ENCODE measurements at places on chromosomes 13 and 19. TPM values are rescaled to one million over a fixed set of nuclear protein-coding genes. Genes with fewer than 3 reads are reported as not detected.
A peak's percentile ranks its signal among the peaks of the same experiment; 100 is the strongest.

GRCh38 chr19:12623361-12624031, 12.8 kb downstream of the ZNF791 start:
- DNase-seq, result no peak

The PCP2 gene
- polyA plus RNA-seq, result 9.3 TPM

GRCh38 chr13:97434397-97435201, 630 bp downstream of the RAP2A start:
- DNase-seq, result peak; percentile 79

DNA sequence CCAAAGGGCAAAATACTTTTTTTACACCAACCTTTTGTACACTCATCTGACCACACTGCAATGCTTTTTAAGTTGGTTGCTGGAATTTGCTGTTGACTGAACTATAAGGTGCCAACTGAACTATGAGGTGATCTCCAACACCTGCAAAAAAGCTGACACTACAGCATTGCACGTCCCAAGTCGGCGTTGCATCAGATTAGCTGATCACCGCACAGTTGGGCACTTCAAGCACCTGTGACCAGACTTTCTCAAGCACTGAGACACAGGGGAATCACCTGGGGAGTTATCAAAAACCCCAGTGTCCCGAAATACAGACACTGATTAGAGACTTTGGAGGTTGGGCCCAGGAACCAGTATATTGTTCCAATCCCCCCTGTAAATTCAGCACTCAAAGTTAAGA, 1.1 kb downstream of the NLRP11 start:
- no peak for DNase-seq

The TMEM38A gene
- polyA plus RNA-seq, result 6.3 TPM

DNA sequence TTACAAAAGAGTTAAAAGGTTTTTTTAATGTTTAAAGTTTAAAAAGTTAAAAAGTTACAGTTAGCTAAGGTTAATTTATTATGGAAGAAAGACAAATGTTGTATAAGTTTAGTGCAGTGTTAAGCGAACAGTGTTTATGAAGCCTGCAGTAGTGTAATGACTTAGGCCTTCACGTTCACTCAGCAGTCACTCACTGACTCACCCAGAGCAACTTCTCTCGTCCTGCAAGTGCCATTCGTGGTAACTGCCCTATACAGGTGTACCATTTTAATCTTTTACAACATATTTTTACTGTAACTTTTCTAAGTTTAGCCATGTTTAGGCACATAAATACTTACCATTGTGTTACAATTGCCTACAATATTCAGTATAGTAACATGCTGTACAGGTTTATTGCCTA, 398.2 kb upstream of the NBEA start:
- DNase-seq, result no peak

DNA sequence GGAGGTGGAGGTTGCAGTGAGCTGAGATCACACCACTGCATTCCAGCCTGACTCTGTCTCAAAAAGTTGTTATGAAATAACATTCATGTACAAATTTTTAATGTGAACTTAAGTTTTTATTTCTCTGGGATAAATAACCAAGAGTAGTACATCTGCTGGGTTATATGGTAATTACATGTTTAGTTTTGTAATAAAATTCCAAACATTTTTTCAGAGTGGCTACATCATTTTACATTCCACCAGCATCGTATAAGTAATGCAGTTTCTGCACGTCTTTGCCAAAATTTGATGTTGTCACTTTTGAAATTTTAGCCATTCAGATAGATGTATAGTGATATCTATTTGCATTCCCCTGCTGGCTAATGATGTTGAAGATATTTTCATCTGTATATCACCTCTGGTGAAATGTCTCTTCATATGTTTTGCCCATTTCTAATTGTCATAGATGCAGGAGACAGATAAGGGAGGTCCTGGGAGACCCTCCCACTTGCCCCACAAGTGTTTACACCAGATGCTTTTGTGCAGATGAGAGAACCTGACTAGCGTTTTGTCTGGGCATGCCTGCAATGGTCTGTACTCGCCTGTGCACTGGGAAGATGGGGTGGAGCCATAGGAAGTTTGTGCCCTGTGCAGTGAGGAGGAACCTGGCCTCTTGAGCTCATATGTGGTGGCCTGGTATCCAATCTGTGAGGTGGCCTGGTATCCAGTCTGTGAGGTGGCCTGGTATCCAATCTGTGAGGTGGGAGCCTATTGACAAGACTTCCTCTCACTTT, 12.7 kb upstream of the KBTBD6 start:
- no peak for DNase-seq

DNA sequence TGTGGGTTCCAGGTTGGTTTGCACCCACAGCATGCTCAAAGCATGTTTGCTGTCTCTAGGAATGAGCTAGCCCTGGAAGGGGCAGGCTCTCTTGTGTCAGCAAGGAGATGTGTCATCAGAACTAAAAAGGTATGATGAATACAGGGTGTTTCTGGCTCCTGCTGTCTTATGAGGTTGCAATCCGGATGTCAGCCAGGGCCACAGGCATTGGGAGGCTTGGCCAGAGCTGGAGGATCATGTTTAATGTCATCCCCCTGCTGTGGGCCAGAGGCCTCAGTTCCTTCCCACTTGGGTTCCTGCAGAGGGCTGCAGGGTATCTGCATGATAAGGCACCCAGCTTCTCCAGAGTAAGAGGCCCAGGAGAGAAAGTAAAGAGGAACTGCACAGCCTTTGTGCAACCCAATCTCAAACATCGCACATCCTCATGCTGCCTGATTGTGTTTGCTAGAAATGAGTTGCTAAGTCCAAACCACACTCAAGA, 193.6 kb downstream of the COL4A1 start:
- no peak for DNase-seq

GRCh38 chr19:18239303-18239702, 13.1 kb upstream of the PDE4C start:
- no peak for DNase-seq

- no peak for DNase-seq
Measured at GRCh38 chr19:8460516-8461298, 15.9 kb downstream of the HNRNPM start.

- no peak for DNase-seq
Measured at GRCh38 chr13:66655847-66656454, 574.2 kb downstream of the PCDH9 start.

- no peak for DNase-seq
Measured at GRCh38 chr19:46615966-46616365, 8.9 kb downstream of the PTGIR start.

- DNase-seq, result no peak
Measured at GRCh38 chr19:33401683-33402420, 28.3 kb downstream of the CEBPG start.

The USHBP1 gene
- 3.5 TPM for polyA plus RNA-seq

DNA sequence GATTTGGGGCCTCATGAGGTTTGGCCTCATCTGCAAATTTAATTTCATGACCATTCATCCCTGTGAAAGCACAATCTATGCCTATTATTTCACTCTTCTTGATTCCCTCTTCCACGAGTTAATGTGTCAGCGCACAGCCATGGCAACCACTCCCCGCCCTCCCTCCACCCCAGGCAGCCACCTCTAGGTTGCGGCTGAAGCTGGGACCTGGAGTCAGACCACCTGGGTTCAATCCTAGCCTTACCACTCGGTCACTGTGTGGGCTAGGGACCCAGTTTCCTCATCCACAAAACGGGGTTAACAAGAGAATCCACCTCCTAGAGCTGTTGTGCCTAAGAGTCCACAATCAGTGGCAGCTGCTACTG, 9.8 kb downstream of the CHST8 start:
- peak; percentile 3 for DNase-seq

DNA sequence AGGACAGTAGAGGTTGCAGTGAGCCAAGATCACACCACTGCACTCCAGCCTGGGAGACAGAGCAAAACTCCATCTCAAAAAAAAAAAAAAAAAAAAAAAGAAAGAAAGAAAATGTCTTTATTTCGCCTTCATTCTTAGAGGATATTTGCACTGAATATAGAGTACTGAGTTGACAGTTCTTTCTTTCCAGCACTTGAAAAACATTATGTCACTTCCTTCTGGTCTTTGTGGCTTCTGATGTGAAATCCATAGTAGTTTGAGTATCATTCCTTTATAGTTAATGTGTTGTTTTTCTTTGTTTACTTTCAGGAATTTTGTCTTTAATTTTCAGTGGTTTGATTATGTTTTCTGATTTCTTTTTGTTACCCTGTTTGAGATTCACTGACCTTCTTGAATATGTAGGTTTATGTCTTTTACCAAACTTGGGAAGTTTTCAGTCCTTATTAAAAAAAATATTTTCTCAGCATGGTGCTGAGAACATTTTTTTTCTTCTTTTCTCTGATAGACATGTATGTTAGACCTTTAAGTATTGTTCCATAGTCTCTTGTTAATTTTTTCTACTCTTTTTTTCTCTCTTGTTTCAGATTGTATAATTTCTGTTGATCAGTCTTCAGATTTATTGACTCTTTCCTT, 50.1 kb downstream of the PCCA start:
- DNase-seq, result no peak

DNA sequence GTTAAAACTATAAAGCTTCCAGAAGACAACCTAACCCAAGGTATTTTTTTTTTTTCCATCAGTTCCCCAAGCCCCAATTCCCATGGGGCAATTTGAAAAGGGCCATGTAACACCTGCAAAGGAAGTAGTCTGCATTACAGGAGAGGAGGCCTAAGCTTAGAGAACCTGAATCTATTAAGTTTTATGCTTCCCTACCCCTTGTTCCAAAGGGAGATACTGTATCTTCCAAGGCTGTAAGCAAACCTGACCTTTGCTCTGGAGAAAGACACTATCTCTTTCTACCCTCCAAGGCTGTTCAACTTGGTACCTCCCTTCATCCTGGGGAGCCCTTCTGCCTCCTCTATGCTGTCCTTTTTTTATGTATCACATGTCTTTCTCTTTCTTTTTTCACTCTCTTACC, 15.0 kb downstream of the KATNAL1 start:
- no peak for DNase-seq

GRCh38 chr19:16325161-16325527, 518 bp downstream of the KLF2 start:
- no peak for DNase-seq

- DNase-seq, result no peak
Measured at GRCh38 chr13:114099191-114099590, 33.2 kb downstream of the RASA3 start.

GRCh38 chr13:42892760-42893159, 99.3 kb downstream of the EPSTI1 start:
- no peak for DNase-seq

The GJA3 gene
- not detected for polyA plus RNA-seq

The PLK5 gene
- not detected for polyA plus RNA-seq

- no peak for DNase-seq
Measured at GRCh38 chr13:27825072-27825471, 32.8 kb downstream of the GSX1 start.

GRCh38 chr19:11018763-11019162, 57.9 kb downstream of the SMARCA4 start:
- no peak for DNase-seq

The PABPC3 gene
- 0.08 TPM for polyA plus RNA-seq

The SBNO2 gene
- 16.3 TPM for polyA plus RNA-seq

DNA sequence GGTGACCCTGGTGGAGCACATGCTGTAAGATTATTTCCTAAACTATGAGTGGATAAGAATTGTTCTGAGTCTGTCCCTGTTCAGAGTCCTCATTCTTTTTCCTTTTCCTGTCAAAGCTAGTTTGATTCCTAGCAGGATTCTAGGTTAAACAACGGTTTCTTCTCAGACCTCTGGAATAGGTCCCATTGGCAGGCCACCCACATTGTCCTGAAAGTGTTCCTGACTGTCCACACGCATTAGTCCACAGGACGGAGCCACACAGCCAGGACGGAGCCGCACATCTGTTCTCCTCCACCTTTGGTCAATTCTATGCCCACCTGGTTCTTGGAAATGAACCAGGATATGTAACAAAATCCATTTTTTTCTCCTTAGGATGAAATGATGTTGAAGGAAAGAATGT, 46.1 kb downstream of the ANKRD10 start:
- no peak for DNase-seq

DNA sequence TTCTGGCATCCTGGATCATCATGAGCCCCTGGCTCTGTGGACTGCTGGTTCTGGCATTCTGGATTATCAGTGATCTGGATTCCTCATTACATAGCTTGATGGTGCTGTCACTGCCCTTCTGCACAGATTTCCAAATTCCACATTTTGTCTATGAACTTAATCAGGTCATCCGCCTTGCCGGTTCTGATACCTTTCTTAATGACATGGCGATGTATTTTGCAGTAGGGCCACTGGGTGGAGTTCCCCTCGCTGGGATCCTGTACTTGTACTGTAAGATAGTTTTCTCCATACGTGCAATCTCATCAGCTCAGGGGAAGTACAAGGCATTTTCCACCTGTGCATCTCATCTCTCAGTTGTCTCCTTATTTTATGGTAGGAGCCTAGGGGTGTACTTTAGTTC, 24.4 kb upstream of the OR7C2 start:
- no peak for DNase-seq

DNA sequence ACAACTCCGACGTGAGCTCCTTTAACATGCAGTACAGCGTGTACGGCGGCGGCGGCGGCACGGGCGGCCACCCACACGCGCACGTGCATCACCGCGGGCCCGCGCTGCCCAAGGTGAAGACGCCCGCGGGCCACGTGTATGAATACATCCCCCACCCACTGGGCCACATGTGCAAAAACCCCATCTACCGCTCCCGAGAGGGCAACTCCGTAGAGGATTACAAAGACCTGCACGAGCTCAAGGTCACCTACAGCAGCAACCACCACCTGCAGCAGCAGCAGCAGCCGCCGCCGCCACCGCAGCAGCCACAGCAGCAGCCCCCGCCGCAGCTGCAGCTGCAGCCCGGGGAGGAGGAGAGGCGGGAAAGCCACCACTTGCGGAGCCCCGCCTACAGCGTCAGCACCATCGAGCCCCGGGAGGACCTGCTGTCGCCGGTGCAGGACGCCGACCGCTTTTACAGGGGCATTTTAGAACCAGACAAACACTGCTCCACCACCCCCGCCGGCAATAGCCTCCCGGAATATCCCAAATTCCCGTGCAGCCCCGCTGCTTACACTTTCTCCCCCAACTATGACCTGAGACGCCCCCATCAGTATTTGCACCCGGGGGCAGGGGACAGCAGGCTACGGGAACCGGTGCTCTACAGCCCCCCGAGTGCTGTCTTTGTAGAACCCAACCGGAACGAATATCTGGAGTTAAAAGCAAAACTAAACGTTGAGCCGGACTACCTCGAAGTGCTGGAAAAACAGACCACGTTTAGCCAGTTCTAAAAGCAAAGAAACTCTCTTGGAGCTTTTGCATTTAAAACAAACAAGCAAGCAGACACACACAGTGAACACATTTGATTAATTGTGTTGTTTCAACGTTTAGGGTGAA, 6.6 kb downstream of the SLITRK5 start:
- DNase-seq, result no peak

- peak; percentile 95 for DNase-seq
Measured at GRCh38 chr19:41887711-41888382, 4.9 kb downstream of the ARHGEF1 start.

The ZSCAN1 gene
- polyA plus RNA-seq, result not detected

The KLHL26 gene
- polyA plus RNA-seq, result 4.4 TPM

The CLEC17A gene
- not detected for polyA plus RNA-seq

- peak; percentile 60 for DNase-seq
Measured at GRCh38 chr13:96848286-96848685, 146.0 kb downstream of the OXGR1 start.

- peak; percentile 53 for DNase-seq
Measured at GRCh38 chr13:51818781-51819511, 15.0 kb upstream of the DHRS12 start.

The TEX29 gene
- 0.87 TPM for polyA plus RNA-seq
